ENCODE measurements at places on chromosomes 12 and 14.

DNA sequence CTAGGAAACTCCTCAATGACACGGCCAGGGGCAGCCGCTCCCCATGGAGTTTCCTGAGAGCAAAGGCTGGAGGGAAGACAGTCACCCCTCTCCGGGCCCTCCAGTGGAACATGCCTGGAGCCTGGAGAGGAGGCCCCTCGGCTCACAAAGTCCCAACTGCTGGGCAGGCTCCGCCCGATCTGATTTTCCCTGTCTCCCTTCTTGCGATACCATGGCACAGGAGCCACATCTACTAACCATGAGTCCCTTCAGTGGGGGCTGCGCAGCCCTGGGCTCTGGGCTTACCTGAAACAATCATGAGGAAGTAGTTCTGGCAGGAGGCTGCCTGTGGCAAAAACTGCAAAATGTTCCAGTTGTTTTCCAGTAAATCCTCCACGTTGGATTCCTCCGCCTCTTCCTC, 15.3 kb downstream of the P2RX2 start:
- DNase-seq, result no peak

GRCh38 chr14:100472094-100472455, 115.1 kb downstream of the BEGAIN start:
- DNase-seq, result no peak

DNA sequence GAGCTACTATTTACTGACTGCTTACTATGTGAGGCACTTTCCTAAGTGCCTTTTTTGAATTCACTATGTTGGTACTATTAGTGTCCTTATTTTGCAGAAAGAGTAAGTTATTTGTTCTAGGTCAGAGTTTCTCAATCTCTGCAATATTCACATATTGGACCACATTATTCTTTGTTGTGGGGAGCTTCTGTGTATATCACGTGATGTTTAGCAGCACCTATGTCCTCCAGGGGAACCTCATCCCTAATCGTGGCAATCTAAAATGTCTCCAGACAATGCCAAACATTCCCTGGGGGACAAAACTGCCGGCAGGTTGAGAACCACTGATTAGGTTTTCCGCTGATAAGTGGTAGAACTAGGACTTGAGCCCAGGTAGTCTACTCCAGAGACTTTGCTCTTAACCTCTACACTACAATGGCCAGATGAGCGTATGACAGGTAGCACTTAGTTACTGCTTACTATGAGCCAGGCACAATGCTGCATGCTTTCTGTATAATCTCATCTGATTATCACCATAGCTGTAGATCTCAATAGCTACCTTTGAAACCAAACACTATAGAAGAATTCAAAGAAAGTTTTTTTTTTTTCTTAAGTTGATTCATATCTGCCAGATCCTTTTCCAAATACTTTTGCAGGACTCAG, 38.9 kb downstream of the NELL2 start:
- DNase-seq, result no peak

GRCh38 chr12:50249464-50250182, 33.7 kb downstream of the LIMA1 start:
- DNase-seq, result no peak

DNA sequence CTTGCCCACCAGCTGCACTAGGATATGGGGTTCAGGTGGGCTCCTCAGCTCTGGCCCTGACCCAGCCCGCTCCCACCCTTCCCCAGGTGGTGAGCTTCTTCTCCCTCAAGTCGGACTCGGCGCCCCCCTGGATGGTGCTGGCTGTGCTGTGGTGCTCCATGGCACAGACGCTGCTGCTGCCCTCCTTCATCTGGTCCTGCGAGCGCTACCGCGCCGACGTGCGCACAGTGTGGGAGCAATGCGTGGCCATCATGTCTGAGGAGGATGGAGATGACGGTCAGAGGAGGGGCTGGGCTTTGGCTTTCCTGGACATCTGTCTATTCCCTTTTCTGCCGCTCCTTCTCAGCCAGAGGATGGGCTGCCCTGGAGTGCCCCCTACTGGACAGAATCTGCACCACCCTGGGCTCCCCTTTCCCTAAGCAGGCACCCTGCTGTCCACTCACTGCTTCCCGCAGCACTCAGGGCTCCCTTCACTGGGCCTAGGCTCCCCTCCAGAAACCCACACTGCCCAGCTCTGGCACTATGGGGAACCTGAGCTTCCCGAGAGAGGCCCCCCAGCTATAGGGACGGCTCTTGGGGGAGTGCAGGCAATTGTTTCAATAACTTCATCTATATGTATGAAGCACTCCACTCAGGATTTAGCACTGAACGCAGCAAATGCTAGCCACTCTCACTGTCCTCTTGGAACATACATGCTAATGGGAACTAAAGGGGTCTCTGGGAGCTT, 2.6 kb upstream of the P3H3 start:
- peak; percentile 80 for DNase-seq

GRCh38 chr12:46367351-46368029, 5.1 kb downstream of the SLC38A2 start:
- no peak for DNase-seq

DNA sequence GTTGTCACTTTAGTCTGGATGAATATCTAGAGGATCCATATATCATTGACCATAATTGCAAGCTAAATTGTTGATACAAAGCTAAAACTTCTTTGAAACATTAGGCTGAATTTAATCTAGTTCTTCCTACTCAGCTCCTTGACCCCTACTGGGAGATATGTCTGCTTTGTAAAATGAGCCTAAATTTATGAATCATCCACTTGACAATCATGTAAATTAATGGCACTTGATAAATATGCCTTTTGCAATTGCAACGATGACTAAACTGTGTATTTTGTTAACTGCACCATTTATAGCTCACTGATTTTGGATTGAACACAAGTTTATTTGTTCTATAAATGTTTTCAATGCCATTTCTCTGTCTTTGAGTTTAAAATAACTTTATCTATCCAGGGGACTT, 1616.5 kb upstream of the FLRT2 start:
- peak; percentile 7 for DNase-seq

- DNase-seq, result no peak
These were observed 72.4 kb downstream of the USP15 start for GRCh38 chr12:62332598-62332997.

GRCh38 chr12:44827832-44828438, 48.2 kb downstream of the NELL2 start:
- DNase-seq, result no peak

DNA sequence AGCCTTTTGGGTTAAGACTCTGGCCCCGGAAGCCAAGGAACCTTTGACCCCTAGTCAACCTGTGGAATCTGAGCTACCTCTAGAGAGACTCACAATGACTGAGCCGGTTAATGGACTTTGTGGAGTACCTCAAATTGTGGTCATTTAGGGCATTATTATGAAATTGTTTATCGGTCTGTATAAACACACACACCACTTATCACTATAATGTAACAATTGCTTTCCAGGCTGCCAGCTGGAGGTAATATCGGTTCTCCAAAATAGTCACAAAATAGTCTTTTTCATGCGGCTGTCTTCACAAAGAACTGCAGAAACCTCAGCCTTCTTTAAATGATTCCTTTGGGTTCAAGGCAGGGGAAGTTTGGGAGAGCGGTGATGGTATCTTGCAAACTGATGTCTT, 144.2 kb downstream of the DACT1 start:
- DNase-seq, result no peak

Measured in fibroblast of skin of right quadriceps (primary cell).